Activated CD4-positive, alpha-beta T cell treated with anti-CD3 and anti-CD28 coated beads, Interleukin-2, Interleukin-6, amounts not matched to agents 100 ng/mL and 50 ng/mL, durations not matched to agents 16 hours and 8 hours (primary cell): ENCODE measurements at places on chromosomes 16 and 17.
A peak's percentile ranks its signal among the peaks of the same experiment; 100 is the strongest.

DNA sequence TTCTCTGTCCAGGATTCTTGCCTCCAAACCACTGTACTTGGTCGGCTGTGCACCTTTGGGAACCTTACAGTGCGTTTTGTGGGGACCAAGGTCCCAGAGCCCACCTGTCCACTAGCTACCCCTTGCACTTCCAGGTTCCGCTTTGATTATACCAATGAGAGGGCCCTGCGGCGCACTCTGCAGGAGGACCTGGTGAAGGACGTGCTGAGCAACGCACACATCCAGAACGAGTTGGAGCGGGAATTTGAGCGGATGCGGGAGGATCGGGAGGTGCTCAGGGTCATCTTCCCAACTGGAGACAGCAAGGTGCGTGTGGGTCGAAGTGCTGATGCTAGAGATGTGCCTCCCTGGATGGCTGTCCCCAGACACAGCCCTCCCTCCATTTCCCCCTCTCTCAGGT, 18.8 kb downstream of the POLR2A start:
- DNase-seq, result no peak

GRCh38 chr16:83653785-83654184, 154.0 kb upstream of the HSBP1 start:
- DNase-seq, result no peak

GRCh38 chr16:85622683-85623082, 9.6 kb downstream of the GSE1 start:
- no peak for DNase-seq

- DNase-seq, result peak; percentile 25
These were observed 772 bp downstream of the CHD3 start for GRCh38 chr17:7889166-7889955.
